ENCODE measurements at places on chromosomes 7 and 10.

DNA sequence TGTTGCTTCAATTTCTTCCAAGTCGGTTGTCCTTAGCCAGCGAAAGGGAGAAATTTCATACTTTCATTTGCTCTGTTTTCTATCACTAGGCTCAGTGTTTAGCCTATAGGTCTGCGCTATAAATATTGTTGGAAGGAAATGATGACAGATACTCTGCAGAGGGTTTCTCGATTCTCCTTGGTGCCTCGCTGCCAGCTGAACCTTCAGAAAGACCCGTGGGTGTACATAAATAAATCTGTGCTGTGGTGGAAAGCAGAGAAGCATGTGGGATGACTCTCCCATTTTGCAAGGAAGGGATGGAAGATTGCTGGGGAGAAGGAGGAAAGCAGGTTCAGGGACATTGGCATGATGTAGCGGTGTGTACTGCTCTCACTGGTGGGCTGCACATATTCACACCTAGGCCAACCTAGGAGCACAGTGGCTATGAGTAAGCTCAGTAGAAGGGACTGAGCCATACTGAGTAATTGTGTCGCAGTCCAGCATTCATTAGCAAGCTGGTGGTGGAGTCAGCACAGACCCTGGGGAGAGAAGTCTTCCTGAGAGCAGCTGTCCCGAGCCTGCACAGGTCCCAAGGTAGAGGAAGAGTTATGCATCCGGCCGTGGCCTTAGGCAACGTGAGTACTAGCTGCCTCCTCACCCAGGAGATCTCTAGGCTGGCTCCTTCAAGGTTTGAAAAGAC is 50.5 kb downstream of the PNLIPRP3 start:
- no peak for DNase-seq

DNA sequence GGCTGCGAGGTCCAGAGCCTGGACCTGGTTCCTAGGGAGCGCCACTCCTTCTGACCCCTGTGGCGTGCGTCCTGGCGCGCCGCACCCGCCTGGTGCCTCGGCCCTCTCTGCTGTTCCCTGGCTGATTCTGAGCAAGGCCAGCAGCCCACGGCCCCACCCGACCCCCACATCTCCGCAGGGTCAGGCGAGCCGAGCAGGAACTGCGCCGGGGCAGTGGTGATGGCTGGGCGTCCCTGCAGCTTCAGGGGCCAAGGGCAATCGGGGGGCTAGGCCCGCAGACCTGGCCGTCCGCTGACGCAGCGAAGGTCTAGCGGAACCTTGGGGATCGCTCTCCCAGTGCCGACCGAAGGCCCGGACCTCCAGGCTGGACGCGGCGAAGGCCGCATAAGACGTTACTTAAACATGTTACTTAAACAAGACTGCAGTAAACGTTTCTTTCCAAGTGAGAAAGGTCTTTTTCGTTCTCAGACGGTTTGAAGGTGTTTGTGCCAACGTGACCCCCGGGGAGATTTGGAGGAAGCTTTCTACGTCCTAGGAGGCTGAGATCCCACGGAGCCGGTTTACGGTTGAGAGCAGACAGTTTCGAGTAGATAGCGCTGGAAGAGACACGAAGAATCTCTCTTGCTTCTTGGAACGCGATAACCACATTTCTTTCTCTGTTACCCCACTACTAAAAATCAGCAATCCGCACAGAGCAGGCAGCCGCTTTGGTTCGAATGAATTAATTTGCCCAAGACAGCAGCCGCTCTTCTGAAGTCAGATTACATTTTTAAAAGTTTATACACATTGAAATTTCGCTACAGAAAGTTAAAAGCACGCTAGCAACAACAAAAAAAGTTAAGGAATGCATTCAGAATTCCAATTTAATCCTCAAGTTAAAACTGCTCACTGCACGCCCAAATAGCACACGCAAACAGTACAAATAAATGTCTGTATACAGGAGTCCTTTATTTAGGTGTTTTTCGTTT is 4.9 kb upstream of the NKX2-3 start:
- DNase-seq = no peak

DNA sequence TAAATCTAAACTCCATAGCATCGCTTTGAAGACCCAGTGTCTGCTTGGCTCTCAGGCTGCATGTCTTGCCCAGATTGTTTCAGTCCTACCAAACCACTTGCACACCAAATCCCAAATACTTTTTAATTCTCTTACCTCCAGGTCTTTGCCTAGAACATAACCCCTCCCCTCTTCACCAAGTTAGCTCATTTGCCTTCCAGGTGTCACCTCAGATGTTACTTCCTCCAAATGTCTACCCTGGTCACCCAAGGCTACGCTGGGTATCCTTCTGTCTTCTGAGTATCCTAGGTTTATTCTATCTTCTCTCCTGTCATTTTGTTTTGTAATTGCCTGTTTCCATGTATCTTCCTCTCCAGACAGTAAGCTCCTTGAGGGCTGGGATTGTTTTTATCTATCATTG is 11.1 kb downstream of the SLC25A28 start:
- DNase-seq = no peak

DNA sequence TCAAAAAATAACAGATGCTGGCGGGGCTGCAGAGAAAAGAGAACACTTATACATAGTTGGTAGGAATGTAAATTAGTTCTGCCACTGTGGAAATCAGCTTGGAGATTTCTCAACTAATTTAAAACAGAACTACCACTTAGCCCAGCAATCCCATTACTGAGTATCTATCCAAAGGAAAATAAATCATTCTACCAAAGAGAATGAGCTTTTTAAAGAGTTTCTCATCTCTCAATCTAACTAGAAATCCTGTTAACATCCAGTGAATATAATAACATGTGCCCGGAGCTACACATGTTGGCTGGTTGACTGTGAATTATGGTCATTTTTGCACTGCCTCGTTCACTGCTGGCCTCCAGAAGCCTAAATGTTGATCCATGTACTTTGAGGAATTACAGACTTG is 39.3 kb downstream of the BET1 start:
- DNase-seq = no peak

GRCh38 chr7:29138588-29138987 is 7.7 kb downstream of the CPVL start:
- DNase-seq = no peak

DNA sequence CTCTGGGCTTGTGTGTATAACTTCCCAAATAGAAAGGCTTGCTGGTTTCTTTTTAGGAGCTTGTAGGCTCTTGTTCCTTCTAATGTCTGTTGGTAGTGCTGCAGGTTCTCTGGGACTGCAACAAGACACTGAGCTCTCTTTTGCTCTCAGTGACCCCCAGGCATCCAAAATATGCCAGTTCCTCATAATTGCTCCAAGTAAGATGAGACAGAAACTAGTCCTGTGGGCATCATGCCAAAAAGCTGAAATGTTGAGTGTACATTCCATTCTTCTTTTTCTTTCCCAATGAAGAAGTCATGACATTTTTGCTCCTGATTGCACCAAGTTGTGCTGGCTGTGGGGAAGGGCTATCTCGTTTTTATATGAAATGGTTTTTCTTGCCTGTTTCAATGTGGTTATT is 7.1 kb upstream of the BTBD16 start:
- no peak for DNase-seq
